ENCODE measurements at places on chromosomes 3 and 15. TPM values are rescaled to one million over a fixed set of nuclear protein-coding genes. Genes with fewer than 3 reads are reported as not detected.

Gene ZIC4
- total RNA-seq: not detected

Gene TIGIT
- not detected for total RNA-seq

Gene CD200
- total RNA-seq: not detected

Gene PLSCR5
- not detected for total RNA-seq

Gene SERPINI2
- total RNA-seq: not detected

Gene GP9
- not detected for total RNA-seq

Gene APH1B
- 4.7 TPM for total RNA-seq

Gene TRIP4
- total RNA-seq: 6.8 TPM

Gene CPEB1
- total RNA-seq: 0.04 TPM

Gene ERICH6
- not detected for total RNA-seq

Gene FBXW12
- not detected for total RNA-seq

Gene EBLN2
- 1.0 TPM for total RNA-seq

Gene FAM240A
- not detected for total RNA-seq

Gene UNC13C
- total RNA-seq: not detected

Gene GOLGA6L7
- not detected for total RNA-seq

Gene CGGBP1
- total RNA-seq: 27.7 TPM

Measured in hair follicular keratinocyte (primary cell).